ENCODE measurements at places on chromosomes 1 and 21. TPM values are rescaled to one million over a fixed set of nuclear protein-coding genes. Genes with fewer than 3 reads are reported as not detected.

- no peak for DNase-seq
These were observed 653 bp downstream of the FNDC10 start for GRCh38 chr1:1599030-1599934.

DNA sequence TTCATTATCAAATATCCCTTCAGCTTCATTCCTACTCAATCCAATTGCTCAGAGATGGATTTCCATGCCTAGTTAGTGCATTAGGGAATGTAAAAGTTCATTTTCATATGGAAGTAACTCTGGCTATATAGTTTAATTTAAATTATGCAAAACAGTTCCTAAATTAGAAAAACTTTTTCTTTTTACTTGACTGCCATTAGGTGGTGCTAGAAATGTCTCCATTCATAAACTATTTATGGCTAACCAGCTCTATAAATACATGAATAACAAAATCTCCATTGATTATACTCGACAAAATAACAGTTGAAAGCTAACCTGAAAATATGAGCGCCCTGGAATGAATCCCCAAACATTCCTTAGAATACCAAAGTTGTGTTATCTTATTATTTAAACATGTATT is 311.4 kb downstream of the USH2A start:
- DNase-seq = no peak

GRCh38 chr1:89483757-89484077 is 40.9 kb upstream of the LRRC8B start:
- no peak for DNase-seq

- DNase-seq = no peak
These were observed 52.8 kb downstream of the DPT start for GRCh38 chr1:168676029-168676812.

- no peak for DNase-seq
These were observed 45.3 kb upstream of the SIPA1L2 start for GRCh38 chr1:232675260-232675659.

Gene HSPA6
- 10.9 TPM for total RNA-seq

Gene MYOM3
- total RNA-seq = 0.69 TPM

Gene ZC3H12A
- total RNA-seq = 22.9 TPM

- no peak for DNase-seq
These were observed 3.1 kb upstream of the MOB3C start for GRCh38 chr1:46619656-46620258.

GRCh38 chr1:8889103-8889846 is 10.8 kb upstream of the ENO1 start:
- peak; percentile 75 for DNase-seq

DNA sequence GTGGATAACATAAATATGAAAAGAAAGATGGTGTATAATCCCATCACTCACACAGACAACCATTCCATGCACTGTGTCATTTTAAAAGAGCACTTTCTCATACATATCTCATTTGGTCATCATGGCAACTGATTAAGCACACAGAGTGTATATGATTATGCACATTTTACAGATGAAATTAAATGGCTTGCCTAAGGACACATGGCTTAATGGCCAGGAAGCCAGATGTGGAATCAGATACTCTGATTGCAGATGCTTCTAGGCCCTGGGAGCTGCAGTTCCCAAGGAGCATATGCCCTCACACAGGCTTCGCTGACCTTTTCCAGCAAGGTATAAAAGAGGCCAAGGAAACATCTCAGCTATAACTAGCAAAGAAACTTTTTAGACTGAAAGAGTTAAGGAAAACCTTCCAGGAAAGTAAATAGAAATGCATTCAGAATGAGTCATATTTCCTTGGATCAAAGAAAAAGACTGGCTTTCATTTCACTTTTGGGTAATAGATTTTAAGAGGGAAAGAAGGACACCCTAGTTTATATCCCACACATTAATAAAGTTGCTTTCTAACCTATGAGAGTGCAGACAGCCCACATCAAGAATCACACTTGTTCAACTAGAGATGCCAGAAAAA is 19.6 kb upstream of the FAM89A start:
- no peak for DNase-seq

Gene S100A7
- not detected for total RNA-seq

DNA sequence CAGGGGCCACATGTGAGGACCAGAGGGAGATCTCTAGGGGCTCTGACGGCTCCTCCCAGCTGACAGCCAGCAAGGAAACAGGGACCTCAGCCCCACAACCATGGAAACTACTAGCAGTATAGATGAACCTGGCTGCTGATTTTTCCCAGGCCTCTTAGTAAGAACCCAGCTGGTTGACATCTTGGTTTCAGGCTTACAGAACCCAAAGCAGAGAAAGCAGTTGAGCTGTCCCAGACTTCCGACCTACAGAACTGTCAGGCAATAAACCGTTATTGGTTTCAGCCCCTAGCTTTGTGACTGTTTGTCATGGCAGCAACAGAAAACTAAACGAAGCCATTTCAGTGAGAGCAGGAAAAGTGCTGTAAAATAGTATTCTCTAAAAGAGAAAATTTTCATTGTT is 36.4 kb downstream of the ETS2 start:
- no peak for DNase-seq

Gene MAEL
- not detected for total RNA-seq

GRCh38 chr1:166145499-166145898 is 21.3 kb downstream of the FAM78B start:
- no peak for DNase-seq

DNA sequence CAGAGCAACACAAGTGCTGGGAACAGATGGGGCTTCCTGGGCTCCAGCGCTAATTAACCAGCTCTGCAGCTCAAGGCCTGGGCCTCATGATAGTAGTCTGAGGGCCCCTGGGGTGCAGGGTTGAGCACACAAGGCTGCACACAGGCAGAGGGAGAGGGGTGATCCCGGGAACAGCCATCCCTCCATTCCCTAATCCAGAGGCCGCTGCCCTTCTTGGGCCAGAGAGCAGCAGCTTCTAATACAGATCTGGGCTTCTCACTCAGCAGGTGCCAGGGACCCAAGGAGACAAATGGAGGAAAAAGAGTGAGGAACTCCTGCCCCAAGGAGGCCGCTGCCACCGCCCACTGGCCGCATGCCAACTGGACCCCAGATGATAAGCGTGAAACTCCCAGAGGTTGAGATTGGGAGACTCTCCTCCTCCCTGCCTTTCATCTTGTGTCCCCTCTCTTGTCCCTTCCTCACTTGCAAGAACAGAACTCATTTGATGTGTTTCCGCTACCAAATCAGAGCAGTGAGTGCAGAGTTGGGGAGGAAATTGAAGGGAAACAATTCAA is 58.0 kb upstream of the IFNAR2 start:
- no peak for DNase-seq

DNA sequence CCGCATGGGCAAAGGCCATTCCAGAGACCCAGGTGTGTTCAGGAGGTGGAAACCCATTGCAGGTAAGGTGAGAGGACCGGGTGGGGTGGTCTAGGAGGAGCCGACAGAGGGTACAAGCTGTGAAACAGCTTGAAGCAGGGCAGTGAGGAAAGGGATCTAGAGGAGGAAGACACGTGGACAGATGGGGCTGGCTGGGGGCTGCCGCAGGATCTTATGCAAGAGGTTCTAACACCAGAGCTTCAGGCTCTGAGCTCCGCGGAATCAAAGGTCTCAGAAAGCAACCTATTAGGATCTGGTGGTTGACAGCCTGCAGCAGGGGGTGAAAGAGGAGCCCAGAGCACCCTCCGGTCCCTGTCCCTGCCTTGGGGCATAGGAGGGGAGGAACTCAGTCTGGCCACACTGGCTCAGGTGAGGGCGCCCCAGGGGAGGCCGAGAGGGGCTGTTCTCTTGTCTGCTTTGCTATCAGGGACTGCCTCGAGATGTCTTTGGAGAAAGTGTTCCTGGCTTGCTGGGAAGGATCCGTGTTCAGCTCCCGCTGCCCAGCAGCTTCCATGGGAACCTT is 1.9 kb downstream of the TFF1 start:
- DNase-seq = no peak

DNA sequence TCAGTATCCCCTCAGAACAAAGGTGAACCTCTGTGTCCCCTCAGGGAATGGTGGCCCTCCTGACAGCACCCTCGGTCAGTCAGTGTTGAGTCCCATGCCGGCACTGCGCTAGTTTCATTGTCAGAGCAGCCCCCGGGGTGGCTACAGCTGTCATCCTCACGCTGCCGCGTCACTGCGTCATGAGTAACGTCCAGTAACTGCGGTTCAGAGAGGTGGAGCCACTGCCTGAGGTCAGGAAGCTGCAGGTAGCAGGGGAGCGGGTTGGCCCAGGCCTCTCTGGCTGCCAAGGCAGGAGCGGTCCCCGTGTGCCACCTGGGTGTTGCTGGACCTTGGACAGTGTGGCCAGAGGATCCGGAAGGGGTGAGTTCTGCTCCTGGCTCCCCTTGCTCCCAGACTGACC is 20.2 kb upstream of the WNT4 start:
- no peak for DNase-seq

GRCh38 chr1:209617755-209618154 is 34.2 kb downstream of the CAMK1G start:
- peak; percentile 27 for DNase-seq

Gene F13B
- total RNA-seq = not detected

- DNase-seq = no peak
These were observed 398.8 kb downstream of the SEC16B start for GRCh38 chr1:177571076-177571475.

DNA sequence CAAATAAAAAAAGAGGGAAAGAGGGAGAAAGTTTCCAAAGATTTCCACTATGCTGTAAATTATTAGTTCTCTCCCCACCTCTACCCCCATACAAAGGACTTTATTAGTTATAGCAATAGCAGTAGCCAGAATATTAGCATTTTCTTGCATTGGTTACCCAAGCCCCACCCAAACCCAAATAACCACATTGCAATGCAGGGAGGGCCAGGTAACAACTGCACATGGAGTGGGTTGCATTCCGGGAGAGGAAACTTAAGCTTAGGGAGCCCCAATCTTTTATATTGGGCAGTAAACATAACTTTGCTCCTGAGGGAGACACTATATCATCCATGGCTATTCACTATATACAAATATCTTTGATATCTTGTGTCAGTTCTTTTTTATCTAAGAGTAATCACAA is 6.0 kb downstream of the ADIPOR1 start:
- DNase-seq = no peak

DNA sequence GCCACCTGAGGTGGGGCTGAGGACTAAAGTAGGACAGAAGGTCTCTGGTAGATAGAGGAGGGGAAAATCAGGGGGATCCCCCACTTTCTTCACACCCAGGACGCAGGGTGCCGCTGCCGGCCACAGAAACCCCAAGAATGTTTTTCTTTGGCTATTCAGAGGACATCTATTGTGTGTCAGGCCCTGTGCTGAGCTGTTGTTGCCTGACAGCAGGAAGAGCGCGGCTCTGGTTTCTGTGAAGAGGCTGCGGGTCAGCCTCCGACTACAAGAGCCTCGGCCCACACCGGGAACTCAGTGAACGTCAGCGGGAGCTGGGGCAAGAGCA is 407 bp upstream of the PIGV start:
- DNase-seq = no peak

DNA sequence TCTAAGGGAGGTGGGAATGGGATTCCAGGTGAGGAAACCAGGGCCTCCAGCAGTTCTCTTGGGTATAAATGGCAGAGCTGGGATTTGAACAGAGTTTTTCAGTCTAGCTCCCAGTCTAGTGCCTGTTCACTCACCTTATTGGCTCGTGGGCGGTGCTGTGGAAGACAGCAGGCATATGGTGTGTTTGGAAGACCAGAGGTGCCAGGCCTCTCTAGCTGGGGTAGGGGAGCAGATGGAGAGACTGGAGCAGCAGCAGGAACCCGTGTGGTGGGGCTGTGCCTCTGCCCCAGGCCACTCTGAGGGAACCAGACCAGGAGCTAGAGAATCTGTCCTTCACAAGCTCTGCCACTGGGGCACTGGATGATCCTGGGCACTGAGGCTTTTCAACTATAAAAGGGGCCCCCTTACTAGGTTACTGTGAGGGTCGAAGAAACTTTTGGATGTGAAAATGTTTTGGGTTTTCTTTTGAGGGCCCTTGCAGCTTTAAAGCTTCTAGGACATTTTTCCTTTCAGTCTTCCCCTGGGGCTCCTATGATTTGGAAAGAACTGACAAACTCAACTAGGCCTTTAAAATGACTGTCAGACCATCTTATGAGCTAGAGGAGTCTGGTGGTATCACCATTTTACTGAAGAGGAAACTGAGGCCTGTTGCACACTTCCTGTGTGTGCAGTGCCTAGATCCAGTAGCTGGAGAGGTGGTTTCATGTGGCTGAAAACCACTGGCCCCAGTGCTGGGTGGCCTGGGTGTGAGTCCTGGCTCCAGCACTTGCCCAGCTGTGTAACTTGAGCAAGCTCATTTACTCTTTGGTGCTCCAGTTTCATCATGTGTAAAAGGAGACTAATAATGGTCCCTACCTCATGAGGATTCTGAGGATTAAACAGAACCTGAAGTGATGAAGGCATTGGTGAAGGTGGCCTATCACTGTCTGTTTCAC is 6.1 kb downstream of the DMRTB1 start:
- DNase-seq = peak; percentile 25

Gene WNT2B
- 8.5 TPM for total RNA-seq

Gene ATP1A1
- total RNA-seq = 628 TPM

DNA sequence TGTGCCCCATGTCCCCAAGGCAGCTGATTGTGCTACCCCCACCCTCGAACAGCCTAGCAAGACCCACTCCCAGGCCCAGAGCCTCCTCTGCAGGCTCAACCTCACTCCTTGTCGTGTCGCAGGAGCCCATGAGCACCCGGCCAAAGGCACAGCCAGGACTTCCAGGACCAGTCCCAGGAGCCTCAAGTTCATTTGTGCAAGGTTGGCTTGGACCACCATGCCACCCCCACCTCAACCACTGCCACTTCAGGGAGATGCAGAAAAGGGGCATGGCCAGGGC is 54.4 kb upstream of the KRTAP11-1 start:
- no peak for DNase-seq

GRCh38 chr21:15430023-15430422 is 299.8 kb upstream of the USP25 start:
- no peak for DNase-seq

Gene SPTA1
- total RNA-seq = not detected

DNA sequence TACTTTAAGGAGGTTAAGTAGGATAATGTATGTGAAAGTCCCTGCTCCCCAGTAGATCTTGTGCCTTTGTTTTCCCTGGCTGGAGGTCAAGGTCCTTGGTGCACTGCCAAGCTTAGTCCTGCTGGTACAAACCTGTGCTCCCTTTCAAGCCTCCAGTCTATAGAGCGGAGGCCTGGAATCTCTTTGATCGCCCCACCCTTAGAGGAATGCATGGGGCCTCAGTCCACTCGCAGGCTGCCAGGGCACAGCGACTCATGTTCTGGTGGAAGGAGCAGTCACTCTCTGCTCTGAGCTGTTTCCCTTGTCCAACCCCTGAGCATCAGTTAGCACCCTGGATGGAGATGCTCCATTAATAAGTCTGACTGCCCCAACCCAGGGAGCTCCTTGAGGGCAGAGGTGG is 121.8 kb downstream of the HMGB4 start:
- DNase-seq = no peak

Gene INAVA
- 9.0 TPM for total RNA-seq

Gene KRTAP23-1
- not detected for total RNA-seq

Gene NMNAT2
- 0.38 TPM for total RNA-seq

GRCh38 chr1:222522105-222522915 is 25.6 kb downstream of the HHIPL2 start:
- DNase-seq = no peak

Gene S100A7A
- not detected for total RNA-seq
